ENCODE measurements at places on chromosomes 3 and 15.

GRCh38 chr3:110589341-110589740, 482.3 kb upstream of the NECTIN3 start:
- DNase-seq = no peak

DNA sequence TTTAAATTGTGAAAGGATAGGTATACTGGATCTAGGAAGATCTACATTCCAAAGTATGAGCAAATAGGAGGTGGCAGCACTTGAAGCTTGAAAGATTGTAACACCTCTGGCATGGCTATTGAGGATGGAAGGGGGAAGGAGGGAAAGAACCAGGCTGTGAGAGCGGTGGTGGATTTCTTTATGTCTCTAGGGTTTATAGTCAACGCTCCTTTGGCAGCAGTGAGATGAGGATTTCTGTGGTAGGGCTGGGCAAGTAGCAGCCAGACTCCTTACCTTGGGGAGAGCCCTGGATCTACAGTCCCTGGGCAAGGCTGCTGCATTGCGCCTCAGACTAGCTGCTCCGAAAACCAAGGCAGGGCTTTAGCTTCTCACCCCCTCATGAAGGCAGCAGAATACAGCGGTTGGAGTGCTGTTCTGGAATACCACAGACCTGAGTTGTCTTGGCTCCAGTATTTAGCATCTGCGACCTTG, 53.2 kb downstream of the MEF2A start:
- no peak for DNase-seq

- no peak for DNase-seq
These were observed 328.9 kb upstream of the RBMS3 start for GRCh38 chr3:28951772-28952556.

- no peak for DNase-seq
These were observed 419.7 kb downstream of the ZBTB20 start for GRCh38 chr3:114727373-114727772.

DNA sequence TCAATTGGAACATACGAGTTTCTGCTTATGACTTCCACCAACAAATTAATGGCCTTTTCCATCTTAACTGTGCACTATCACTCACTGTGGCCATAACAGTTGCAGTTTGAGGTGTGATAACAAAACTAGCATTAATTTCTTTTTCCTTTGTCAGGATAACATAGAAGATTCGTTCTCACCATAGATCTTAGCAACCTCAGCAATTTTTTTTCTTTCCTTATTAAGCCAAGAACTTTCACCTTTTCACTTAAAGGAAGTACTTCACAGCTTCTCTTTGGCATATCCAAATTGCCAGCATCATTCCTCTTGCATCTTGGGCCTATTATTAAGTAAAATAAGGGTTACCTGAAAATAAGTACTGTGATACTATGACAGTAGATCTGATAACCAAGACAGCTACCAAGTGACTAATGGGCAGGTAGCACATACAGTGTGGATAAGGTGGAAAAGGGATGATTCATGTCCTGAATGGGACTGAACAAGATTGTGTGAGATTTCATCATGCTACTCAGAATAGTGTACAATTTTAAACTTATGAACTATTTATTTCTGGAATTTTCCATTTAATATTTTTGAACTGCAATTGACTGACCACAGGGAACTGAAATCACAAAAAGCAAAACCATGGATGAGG, 46.6 kb downstream of the CEP70 start:
- no peak for DNase-seq

- no peak for DNase-seq
These were observed 944 bp upstream of the EIF4E3 start for GRCh38 chr3:71726146-71726545.

DNA sequence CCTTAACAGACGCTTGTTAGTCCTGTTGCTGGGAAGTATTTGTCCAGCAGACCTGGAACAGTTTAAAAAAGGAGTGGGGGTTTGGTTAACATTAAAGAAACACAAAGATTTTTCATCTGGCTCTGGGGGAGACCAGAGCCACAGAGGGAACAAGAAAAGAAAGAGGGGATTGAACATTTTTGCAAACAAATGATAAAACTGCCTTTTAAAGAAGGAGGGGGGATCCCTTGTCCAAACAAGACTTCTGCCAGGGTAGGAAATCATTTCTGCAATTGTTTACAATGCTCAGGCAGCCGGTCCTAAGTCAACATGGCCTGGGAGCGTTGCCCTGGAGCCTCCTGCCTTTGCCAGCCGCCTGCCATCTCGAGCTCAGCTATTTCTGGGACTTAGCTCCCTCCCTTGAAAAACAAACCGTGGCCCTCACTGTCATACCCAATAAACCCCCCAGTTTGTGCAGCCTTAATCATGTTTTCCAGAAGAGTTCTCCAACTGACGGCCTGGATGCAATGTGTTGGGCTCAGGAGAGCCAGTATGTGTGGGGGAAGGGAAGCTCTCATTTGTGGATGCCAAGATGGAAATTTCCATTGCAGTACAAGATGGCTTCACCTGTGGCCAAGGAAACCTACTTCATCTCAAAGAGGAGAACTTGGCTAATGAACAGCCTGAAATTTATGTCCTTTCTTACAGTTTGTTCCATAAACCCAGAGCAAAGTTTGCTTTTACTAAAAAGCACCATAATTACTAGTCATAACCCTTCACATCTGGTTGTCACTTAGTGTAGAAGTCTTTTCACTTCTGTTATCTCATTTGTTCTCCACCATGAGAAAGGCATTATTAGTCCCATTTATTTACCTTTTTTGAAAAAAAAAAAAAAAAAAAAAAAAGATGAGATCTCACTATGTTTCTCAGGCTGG, 75.9 kb upstream of the RNU6-1 start:
- no peak for DNase-seq

- no peak for DNase-seq
These were observed 1077.0 kb downstream of the ROBO2 start for GRCh38 chr3:78116874-78117273.

- DNase-seq = no peak
These were observed 154.8 kb upstream of the SNTN start for GRCh38 chr3:63497641-63498040.

DNA sequence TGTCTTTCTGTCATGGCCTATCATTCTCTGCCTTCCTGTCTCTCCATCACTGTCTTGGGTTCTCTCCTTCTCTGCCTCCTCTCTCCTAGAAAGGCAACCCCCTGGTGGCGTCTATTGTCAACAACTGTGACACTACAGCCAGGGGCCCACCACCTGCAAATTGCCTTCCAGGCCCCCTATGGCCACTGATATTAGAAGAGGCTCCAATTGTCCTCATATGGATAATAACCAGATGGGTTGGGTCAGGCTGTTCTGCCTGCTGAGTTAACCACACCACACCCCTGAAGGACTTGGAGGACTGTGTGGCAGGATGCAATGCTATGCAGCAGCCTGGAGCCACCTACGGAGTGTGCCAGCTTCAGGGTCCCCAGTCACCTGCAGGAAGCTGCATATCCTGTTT, 665.0 kb downstream of the NTRK3 start:
- no peak for DNase-seq

GRCh38 chr15:101618851-101619614, 33.1 kb downstream of the TM2D3 start:
- DNase-seq = no peak

Measured in activated naive CD4-positive, alpha-beta T cell (primary cell).